ENCODE measurements at places on chromosomes 7 and 10.

GRCh38 chr7:48388911-48389310, 217.7 kb downstream of the ABCA13 start:
- DNase-seq, result no peak

GRCh38 chr10:98610836-98611235, 164.1 kb upstream of the HPS1 start:
- DNase-seq, result no peak

GRCh38 chr10:30488316-30488715, 54.3 kb downstream of the MAP3K8 start:
- no peak for DNase-seq

GRCh38 chr7:150877536-150877935, 25.2 kb downstream of the AOC1 start:
- no peak for DNase-seq

DNA sequence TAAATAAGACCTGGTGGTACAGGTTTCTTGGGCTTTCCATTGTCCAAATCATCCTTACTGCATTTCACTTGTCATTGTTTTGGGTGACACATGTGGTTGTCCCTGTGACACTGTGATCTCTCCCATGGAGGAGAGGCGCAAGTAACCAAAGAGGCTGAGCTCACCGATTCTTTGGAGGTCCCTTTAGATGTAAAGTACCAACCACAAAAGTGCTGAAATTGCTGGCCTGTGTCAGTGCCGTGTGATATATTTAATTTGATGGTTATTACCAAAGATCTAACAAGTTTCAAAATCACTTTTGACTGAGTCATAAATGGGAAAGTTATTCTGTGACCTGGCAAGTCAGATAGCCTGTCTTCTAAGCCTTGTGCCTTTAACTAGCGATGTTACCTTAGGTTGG, 19.4 kb downstream of the MCM10 start:
- DNase-seq, result no peak

DNA sequence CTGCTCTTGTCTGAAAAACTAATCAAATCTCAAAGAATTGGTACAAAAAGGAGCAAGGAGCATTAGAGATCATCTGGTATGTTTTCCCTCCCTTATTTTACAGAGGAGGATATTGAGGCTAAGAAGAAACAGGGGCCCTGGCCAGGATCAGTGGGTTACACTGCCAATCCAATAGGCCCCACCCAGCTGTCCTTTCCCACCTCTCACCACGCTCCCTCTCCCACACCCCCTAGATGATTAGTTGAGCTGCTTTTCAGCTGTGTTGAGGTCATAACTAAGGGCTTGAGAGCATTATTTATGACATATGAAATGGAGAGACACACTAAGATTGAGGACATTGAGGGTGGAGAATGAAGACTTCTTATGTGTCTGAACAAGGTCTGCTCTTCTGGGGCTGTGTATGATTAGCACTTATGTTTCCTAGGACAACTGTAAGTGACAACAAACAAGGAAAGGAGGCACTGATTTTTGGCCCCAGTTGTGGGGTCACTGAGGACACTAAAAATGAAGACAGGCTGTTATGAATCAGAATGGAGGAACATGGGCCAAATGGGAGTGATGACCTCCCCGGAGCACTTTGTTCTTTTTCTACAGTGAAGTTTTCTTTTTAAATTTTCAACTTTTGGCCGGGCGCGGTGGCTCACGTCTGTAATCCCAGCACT, 26.5 kb downstream of the VWA2 start:
- DNase-seq, result no peak

Data from stimulated activated CD8-positive, alpha-beta memory T cell treated with anti-CD3 and anti-CD28 coated beads, Interleukin-12 subunit alpha, Interleukin-12 subunit beta, amount 100 ng/mL, for 1 hour (primary cell).